ENCODE measurements at places on chromosomes 11 and 22.

DNA sequence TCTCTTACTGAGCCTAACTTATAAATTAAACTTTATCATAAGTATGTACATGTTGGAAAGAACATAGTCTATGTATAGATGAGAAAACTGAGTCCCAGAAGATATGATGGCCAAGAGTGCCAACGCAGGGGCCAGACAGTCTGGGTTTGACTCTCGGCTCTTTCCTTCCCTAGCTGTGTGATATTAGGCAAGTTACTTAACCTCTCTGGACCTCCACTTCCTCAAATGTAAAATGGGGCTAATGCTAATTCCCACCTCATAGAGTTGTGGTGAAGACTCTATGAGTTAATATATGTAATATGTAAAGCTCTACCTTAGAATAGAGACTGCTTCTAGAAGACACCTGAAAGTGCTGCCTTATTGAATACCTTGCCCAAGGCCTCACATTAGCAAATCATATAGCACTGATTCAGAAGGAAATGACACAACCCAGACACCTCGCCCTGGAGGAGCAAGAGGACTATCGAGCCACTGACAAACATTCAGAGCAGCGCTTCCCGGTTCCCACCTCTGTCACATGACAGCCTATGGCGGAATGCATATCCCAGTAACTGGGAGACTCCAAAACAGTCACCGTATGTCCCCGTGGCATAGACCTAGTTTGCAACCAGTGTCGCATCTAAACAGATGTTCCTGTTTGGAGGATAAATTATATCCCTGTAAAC is 11.3 kb upstream of the CCDC86 start:
- DNase-seq, result no peak

GRCh38 chr11:9219572-9219971 is 45.6 kb downstream of the DENND5A start:
- no peak for DNase-seq

DNA sequence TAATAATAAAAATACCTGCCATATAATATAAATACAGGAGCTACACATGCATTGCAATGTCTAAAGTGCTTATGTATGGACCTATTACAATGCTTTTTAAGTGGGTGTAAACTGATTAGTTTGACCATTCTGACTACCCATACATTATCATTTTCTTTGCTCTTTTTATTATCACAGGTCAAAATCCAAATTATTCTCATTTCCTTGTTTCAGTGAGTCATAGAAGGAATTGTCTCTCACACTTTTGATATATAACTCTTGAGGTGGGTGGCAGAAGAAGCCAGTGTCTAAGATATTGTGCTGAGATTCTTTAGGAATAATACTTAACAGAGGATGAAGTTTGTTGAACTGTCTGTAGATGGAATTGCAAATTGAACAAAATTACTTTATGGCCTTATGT is 35.6 kb downstream of the GAS2 start:
- no peak for DNase-seq

GRCh38 chr11:123628936-123629683 is 25.3 kb downstream of the SCN3B start:
- DNase-seq, result no peak

GRCh38 chr11:16809886-16810668 is 71.6 kb downstream of the C11orf58 start:
- no peak for DNase-seq

DNA sequence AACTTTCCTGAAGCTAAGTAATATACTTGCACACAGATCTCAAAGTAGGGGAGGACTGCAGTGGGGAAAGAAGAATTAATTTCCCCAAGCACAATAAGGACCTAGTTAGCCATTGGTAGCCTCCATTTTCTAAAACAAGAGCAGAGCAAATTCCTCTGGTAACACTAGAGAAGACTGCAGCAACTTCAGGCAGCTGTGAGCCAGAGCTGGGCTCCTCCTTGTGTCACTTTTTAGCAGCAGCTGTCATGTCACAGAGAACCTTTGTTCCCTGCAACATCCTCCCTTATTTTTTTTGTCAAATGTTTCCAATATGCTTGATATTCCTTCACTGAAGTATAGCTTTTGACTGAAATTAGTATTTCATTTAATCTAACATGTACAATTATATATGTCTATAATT is 54.4 kb downstream of the RRAS2 start:
- no peak for DNase-seq

DNA sequence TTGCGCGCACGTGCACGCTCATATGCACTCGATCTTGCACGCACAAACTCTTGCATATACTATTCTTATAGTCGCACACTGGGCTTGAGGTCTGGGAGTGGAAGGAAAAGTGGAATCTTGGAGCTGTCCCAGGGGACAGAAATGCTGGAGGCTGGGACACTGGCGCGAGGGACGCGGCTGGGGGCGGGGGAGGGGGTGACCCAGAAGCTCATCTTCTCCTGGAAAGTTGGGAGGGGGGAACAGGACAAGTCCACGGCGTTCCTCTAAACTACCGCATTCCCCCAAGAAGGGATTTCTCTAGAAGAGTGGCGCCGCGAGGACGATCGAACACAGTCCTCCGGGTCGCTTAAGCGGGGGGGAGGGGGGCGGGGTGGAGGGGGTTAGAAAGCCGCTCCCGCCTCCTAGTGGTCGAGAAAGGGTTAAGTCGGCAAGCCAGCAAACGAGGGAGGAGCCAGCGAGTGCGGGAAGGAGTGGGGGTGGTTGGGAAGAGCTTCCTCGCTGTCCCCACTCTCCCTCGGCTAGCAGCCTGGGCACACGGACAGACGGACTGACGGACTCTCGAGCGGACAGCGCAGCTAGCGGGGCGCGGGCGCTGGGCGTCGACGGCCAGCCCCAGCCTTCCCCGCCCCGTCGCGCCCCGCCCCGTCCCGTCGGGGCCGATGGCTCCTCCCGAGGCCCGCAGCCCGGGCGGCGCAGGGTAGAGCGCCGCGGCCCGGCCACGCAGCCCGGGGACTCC is at the start of gene RTN4RL2:
TSS of gene RTN4RL2 (plus strand) at position 507 of the 736 bp plus-strand sequence. CDS start 338 bp downstream, outside the sequence.
- DNase-seq, result no peak

GRCh38 chr11:44927174-44927661 is 23.5 kb downstream of the TP53I11 start:
- DNase-seq, result peak; percentile 30

- no peak for DNase-seq
Observed at GRCh38 chr11:93738647-93739081, 2.6 kb downstream of the TAF1D start.

- no peak for DNase-seq
Observed at GRCh38 chr11:121099364-121099763, 1.7 kb upstream of the TECTA start.

GRCh38 chr22:33737662-33738061 is 182.6 kb downstream of the LARGE1 start:
- DNase-seq, result no peak

- no peak for DNase-seq
Observed at GRCh38 chr11:86259730-86260129, 15.2 kb downstream of the EED start.

DNA sequence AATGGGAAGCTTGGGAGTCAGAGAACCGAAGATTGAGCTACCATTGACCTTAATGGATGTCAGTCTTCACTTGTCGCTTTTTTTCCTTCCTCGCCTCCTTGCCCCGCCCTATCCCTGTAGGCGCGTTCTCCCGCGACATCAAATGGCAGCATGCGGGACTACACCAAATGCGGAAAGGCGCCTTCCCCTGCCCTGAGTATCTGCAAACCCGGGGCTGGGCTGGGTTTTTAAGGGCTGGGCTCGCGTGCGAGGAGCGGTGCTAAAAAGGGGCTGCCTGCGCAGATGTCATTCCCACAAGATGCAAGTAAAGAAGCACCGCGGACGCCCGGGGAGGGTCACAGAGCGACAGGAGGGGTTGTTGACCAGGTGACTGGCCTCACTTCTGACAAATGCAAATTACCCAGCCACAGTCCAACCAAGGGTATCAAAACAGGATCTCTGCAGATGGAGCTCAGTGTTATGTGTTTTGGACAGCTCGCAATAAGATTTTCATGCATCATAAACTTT is 4.7 kb upstream of the FAM111B start:
- DNase-seq, result no peak

DNA sequence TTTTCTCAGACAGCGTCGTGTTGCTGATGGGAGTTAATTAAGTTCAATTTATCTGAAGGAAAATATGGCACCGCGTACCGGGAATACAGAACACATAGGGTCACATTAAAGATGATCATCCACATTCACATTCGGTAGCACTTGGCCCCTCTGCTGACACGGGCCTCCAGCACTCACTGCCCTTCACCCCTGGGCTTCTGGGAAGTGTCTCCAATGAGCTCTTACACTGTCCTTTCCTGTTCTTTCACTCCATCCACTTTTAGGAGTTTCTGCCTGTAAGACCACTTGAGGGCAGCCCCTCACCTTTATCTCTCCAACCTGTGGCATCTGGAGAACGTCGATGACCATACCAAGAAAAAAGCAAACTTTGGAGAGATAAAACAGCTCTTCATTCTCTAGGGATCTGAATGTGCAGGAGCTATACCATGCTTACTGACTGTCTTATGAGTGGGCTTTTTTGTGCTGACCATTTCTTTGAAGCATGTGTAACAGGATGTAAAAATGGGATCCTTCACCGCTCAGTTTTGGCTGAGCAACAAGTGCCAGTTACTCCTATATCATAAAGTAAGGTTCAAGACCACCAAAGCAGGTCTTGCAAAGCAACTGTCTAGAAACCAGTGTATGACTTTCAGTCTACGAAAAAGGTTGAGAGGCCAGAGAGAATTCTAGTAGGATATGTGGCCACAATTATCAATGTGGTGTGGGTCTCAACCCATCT is 1.1 kb upstream of the SERGEF start:
- DNase-seq, result no peak

DNA sequence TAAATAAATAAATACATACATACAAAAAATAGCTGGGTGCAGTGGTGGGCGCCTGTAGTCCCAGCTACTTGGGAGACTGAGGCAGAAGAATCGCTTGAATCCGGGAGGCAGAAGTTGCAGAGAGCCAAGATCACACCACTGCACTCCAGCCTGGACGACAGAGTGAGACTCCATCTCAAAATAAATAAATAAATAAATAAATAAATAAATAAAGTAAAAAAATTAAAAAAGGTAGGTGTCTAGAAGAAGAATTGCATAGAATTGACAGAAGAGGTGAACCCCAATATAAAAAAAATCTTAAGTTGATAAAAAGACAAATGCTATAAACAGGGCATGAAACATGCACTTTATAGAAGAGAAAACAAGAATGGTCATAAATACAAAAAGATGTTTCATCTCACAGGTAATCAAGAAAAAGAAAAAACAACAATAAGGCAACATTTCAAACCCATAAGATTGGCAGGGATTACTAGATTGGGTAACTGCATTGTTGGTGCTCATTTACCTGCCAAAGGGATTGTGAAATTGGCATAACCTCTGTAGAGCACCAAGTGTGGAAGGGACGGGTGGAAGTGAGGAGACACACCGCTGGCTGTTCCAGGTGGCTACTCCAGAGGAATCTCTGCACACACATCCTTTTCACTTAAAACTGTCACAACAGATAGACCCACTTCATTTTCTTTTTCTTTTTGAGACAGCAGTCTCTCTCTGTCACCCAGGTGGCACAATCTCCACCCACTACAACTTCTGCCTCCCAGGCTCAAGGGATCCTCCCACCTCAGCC is 44.7 kb downstream of the NF2 start:
- no peak for DNase-seq

DNA sequence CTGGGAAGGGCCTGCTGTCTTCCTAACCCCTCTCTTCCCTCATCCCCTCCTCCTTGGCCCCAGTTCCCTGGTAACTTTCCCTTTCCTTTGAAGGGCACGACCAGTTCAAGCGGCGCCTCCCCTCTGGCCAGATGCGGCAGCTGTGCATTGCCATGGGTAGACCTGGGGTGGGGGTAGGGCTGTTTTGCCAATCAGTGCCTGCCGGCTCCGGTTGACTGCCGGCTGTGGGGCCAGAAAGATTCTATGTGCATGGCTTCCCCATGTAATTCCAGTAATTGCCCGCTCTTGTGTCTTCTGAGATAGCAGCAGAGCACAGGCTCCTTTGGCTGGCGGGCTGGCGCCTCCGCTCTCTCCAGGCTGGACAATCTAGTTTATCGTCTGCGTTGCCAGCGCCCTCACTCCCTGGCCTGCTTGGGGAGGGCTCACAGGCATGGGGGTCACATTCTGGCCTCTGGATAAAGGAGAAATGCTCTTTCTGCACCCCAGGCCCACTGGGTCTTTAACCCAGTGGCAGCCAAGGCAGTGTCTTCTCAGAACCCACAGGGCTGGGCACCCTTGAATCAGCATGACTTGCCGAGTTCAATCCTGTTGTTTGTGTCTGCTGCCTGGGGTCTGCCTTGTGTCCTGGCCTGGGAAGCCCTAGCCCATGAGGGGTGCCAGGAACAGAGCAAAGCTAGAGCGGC is 9.4 kb downstream of the SIDT2 start:
- DNase-seq, result no peak

GRCh38 chr11:90426442-90426841 is 203.6 kb upstream of the CHORDC1 start:
- DNase-seq, result no peak

GRCh38 chr22:19819911-19820879 is 34.5 kb downstream of the GNB1L start:
- no peak for DNase-seq

GRCh38 chr11:94145916-94146315 is 17.3 kb downstream of the PANX1 start:
- no peak for DNase-seq

- DNase-seq, result no peak
Observed at GRCh38 chr11:113549061-113549460, 73.9 kb upstream of the DRD2 start.

DNA sequence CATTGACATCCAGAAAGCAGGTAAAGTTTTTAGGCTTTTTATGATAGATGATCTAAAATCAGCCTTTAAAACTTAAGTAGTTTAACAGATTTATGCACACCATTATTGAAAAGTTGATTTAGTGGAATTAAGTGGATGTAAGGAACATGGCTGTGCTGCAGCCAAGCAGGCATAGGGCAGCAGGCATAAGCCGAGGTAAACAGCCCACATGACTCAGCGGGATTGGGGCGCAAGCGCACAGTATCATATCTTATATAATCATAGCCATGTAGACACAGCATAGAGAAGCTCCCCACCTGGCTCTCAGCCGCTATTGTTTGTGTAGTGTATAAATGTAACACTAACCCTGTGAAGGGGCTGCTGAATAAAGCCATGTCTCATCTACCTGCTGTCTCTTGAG is 157.5 kb downstream of the WNT11 start:
- no peak for DNase-seq

GRCh38 chr11:94524341-94524740 is 12.1 kb downstream of the C11orf97 start:
- no peak for DNase-seq
